ENCODE measurements at places on chromosomes 12 and 14.

DNA sequence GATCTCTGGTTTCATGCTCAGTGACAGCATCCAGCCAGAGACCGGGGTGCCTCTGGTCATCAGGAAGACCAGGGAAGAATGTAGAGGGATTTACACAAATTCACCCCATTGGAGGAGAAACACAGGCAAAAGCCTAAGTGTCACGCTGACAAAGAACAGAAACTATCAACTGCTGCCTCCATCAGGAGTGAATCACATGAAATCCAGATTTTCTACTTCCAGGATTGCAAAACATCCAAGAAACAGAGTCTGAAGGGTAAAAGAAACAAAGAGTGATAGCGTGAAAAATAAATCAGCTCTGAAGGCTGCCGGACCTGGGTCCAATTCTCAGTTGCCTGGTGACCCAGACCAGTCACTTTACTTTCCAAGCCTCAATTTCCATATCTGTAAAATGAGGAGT, 136.1 kb upstream of the MAP1LC3B2 start:
- DNase-seq = no peak

DNA sequence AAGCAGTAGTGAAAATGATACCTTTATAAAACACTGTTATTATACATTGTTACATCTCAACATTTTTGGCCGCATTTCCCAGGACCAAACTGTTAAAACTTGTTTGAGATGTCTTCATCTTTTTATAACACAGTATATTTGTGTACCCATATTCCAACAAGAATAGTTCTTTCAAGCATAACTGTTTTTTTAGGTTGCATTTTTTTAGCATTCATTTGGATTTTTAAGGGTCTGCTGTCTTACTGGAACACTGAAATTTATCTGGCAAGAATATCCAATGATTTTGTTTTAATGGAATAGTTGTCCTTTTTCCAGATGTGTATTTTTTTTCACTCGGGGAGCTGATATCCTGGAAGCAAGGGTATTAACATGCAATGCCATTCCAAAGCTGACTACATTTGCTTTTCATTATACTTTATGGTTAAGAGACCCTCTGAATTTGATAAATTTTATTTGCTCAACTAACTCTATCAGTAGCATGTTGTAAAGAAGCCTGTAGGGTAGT, 8.9 kb upstream of the NAV3 start:
- DNase-seq = no peak

- DNase-seq = no peak
Measured at GRCh38 chr14:51396222-51396815, 156.3 kb downstream of the TMX1 start.

DNA sequence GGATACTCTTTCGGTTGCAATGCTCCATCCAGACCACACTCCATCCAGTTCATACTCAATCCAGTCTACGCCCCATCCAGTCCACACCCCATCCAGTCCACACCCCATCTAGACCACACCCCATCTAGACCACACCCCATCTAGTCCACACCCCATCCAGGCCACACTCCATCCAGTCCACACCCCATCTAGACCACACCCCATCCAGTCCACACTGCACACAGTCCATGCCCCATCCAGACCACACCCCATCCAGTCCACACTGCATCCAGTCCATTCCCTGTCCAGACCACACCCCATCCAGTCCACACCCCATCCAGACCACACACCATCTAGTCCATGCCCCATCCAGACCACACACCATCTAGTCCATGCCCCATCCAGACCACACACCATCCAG, 116.0 kb upstream of the RTL1 start:
- DNase-seq = no peak

GRCh38 chr14:77185093-77185465, 3.5 kb downstream of the TMEM63C start:
- DNase-seq = no peak

DNA sequence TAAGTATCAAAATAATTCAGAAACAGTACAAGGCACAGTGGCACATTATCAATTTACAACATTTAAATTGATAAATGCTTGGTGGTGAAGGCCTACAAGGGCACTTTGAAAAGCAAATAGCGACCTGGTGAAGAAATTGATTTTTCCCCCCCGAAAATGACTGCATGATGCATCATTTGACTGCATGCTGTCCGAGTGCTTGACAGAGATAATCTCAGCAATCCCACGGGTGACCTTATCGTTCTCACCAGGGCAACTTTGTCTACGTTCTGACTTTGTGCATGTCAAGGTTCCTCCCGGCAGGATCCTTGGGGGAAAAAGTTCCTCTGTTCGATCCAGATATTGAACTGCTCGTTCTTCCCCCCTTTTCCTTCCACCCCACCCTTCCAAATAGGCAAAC, 384.8 kb downstream of the EGLN3 start:
- no peak for DNase-seq

DNA sequence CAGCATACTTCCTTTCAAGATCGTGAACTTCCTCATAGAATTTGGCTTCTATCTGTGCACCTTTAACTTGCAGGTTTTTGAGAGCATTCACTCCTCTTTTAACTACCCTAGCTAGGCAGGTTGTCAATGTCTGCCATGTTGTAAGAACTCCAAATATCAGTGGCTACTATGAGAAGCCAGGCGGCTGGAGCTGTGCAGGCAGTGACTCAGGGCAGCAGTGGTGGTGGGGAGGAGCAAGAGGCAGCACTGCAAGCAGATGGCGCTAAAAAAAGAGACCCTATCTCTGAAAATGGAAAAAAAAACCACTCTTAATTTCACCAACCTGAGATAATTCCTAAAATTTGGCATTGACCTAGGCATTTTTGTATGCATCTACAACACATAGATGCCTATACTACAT, 28.5 kb downstream of the YARS2 start:
- no peak for DNase-seq

All from NCI-H1417 treated with DMSO at 0.1 percent for 48 hours (cell line).